ENCODE measurements at places on chromosomes 16 and 17.

GRCh38 chr16:84247844-84248243 is 8.0 kb upstream of the KCNG4 start:
- no peak for DNase-seq

DNA sequence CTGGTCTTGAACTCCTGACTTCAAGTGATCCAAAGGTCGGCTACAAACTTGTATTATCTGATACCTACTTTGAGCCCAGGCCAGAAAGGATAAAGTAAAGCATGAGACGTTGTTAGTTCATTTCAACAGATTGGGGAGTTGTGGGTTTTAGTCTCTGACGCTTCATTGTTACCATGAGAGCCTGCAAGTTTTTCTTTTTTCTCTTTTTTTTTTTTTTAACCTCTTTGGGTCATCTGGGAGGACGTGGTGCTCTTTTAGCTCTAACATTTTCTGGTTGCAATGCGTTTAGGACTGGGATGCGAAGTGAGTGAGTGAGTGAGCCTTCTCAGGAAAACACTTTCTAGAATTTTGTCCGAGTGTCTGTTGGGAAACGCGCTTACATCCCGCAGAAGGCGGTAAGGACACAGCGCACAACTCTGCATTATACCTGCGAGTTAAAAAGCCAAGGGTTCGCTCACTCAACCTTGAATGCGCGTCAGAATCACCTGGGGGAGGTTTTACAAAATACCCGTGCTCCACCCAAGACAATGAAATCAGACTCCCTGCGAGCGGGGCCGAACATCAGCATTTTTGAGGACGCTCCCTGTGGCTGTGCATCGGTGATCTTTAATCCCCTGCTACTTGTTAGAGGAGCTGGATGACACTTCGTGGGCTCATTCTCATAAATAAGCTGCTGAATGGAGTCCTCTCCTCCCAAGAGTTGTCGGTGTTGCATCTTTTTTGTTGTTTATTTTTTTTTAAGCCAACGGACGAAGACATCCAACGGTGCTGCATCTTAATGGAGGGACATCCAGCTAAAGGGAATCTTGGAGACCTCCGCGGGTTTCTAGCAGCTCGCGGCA is 629 bp upstream of the RNF135 start:
- no peak for DNase-seq

DNA sequence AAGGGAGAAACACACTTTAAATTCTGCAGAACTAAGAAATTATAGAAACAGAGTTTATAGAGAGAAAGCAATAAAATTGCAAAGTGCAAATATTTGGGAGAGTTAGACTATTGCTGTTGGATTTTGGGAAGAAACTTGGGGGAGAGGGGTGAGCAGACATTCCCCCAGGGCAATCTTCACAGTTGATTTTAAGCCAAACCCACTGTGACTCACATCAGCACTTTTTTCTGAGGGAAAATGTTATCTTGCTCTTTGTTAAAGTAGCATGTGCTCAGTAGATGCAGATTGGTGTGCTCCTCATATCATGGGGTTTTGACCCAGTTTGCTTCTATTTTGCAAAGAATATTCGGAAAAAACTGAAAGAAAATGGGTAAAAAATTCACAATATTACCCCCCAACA is 367.6 kb downstream of the CDH11 start:
- no peak for DNase-seq

DNA sequence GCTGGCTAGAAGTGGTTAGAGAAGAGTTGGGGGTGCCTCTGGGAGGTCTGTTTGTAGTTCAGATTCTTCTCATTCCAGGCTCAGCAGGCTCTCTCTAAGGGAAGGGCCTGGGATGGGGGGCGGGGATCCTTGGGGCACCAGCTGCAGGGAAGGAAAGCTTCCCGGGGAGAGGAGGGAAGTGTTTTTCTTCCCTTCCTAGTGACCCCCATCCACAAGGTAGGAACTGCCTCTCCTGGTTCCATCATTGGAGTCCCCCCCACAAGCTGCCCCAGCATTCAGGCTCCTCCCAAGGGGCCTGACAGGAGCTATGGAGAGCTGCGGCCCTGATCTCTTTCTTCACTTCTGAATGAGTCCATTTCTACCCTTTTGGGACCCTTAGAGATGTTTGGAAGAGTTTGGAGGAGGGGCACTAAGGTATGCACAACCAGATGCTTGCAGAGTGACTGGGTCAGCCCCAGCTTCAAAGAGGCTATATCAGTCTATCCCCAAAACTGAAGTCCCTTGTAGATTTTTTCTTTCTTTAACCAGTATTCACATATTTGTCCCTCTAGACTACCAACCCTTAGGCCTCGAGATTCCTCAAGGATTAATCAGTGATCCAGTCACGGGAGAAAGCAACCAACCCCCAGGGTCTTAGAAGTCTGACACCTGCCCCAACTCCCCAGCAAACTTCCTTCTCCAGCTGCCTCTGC is 13.9 kb upstream of the FZD2 start:
- no peak for DNase-seq

DNA sequence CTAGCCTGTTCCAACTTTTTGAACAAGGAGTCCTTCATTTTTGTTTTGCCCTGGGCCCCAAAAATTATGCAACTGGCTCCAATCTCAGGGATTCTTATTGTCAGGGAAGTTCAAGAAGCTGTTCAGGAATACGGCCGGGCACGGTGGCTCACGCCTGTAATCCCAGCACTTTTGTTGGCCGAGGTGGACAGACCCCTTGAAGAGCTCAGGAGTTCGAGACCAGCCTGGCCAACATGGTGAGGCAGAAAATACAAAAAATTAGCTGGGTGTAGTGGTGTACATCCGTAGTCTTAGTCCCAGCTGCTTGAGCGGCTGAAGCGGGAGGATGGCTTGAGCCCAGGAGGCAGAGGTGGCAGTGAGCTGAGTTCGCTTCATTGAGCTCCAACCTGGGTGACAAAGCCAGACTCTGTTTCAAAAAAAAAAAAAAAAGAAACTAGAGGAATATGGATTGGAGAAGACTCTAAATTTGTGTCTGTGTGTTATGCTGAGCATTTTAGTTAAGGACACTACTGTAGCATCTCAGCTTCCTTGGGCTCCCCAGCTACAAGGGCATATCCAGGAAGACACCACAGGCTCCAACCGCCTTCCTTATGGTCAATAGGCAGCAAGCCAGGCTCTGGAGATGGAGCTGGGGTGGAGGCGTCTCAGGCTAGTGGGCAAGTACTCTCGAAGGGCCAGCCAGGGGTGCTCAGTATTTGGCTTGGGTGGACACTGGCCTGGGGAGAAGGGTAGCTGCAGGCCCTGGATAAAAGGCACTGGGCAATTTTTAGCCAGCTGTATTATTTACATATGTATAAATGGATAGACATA is 56.8 kb upstream of the CREBBP start:
- DNase-seq: no peak

DNA sequence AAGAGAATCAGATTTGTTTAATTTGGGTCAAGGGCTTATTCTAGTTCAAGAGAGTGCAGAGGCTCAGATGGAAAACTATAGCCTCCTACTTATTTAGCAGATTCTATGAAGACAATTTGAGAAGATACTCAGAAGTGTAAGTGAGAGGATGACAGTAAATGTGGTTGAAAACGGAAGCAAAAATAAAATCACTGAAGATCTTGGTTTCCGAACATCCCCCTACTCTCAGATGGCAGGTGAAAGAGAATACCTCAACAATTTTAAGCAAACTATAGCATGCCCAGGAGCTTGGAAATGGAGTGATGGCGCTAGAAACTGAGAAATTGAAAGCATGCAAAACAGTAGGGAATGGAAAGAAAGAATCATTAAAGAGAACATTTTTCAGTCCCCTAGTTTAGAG is 705.5 kb upstream of the CDH8 start:
- DNase-seq: no peak

GRCh38 chr17:542943-543342 is 171.7 kb downstream of the VPS53 start:
- DNase-seq: no peak

DNA sequence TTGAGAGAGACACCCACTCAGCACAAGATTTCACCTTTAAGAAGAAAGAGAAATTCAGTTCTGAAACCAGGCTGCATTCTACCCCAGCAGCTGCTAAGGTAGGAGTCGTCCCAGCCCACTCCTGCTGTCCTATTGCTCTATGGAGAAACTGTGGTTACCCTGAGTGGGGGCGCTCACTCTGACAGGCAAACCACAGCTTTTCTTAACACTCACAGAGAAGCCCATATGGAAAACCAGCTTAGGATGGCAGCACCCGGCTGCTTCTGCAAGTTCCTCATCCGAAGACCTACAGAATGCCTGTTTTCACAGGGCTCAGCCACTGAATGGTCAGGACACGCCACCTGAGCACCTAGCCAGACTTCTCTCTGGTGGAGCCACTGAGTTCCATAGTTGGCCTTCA is 7.5 kb downstream of the ATP5PD start:
- no peak for DNase-seq

DNA sequence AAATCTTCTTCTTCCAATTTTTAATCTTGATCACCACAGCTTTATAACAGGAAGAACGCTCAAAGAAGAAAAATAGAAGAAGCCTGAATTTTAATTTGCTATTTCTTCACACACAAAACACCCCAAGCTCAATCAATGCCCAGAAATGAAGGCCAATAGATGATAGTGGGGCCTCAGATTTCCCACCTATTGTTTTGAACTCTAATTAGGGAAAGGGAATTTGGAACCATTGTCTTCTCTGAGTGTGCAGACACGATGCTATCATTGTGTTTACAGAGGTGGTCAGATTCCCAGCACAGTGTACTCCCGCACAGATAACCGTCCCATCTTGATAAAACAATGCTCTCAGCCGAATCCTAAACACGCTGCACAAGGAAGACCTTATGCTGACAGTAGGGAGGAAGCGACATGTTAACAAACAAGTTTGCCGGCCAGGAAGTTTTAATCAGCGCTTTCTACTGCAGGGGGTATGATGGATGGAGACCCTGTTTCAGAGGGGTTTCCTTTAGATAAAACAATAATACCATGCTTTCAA is 684.7 kb downstream of the MAF start:
- DNase-seq: no peak

DNA sequence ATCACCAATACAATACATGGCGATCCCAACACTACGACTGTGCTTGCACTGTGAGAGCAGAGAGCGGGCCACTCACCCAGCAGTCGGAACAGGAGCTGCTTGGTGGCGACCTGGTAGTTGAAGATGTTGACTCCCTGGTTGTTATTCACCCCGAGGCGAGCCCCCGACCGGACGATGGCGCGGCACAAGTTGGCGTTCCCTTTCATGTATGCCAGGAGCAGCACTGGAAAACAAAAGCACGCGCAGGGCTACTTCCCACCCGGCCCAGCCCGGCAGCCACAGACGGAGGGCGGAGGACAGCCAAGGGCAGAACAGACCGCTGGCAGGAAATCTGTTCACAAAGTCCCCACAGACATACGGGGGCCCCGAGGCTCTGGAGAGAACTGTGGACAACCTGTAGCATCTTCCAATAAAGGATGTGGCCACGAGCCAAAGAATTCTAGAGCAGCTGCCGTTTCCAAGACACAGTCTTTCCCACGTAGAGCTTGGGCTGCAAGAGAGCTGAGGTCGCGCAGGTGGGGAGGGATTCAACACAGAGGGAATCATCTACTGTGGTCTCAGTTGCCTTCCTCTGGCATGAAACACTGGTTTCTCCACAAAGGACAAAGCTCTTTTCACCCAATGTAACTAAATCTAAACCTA is 27.8 kb downstream of the CYB5D2 start:
- no peak for DNase-seq

DNA sequence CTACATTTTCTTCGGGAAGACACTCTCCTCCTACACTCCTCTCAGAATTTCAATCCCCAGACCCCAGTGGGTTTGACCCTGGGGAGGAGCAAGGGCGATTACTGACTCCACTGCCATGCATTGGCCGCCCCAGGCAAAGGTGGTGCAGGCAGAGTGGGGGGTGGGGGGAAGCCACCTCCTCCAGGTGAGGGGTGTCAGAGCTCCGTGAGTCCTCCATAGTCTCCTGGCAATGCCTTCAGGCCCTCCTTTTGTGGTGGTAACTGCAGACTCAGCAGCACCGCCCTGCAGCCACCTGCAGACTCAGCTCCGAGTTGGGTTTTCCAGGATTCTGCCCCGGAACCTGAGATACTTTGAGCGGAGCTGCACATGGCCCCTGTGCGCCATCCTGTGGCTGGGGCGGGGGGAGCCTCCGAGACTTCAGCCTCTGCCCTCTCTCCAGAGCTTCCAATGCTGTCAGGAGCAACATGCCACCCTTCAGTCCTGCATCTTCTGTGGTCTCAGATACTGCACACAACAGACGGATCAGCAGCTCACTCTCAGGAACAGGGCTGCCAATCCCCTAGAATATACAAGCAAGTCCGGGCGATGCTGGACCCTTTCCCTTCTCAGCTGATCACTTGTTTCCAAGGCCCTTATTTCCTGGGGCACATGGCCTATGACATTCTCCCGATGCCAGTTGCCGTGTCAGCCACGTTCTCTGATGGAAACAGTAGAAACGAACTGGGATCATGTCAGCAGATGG is 2.4 kb upstream of the SLC47A2 start:
- DNase-seq: no peak

DNA sequence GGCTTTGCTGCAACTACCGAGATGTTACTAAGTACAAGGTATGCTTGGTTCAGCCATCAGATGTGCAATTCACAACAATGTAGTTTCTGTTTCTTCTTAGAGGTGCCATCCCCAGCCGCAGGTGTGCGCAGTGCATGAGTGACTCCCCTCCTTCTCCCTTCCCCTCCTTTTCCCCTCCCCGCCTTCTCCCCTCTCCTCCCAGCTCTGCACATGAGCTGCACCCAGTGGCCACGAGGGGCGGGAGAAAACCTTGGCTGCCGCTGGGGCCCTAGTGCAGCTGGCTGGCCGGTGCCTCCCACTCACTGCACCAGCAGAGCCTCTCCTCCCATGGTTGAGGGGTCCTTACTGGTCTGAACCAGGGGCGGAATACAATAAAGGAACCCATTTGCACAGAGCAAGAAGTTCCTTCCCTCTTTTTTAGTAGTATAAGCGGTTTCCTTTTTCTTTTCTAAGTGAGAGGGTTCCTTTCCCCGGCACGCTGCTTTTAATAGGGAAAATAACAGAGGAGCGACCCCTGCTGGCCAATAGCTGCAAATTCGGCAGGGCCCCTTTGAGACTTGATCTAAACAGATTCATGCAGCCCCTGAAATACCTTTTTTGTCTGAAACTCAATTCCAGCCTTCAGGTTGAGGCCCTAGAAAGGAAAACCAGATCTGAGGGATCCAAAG is 7.8 kb upstream of the CCL15 start:
- DNase-seq: no peak

- DNase-seq: no peak
Measured at GRCh38 chr17:41959336-41960095, 7.1 kb upstream of the CNP start.

DNA sequence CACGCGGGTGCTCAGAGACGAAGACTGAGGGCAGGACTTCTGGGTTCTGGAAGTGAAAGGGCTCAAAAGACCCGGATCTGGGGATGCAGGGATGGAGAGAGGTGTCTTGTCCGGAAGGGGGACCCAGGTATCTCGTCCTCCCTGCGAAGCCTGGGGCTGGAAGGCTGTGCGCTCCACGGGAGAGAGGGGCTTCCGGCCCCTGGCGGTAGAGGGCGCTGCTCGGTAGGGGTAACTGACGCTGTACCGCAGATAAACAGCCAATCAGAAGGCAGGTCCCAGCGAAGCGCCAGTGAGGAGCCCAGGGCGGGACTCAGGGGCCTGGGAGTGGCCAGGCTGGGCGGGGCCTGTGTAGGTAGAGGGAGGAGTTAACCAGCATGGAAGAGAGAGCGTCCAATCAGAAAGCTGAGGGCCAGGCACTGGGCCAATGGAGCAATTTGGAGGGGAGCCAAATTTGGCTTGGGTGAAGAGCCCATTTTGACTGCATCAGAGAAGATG is 804 bp downstream of the TGFB1I1 start:
- no peak for DNase-seq

Data from GM18507 (cell line).